ENCODE measurements at places on chromosomes 2 and 18.

DNA sequence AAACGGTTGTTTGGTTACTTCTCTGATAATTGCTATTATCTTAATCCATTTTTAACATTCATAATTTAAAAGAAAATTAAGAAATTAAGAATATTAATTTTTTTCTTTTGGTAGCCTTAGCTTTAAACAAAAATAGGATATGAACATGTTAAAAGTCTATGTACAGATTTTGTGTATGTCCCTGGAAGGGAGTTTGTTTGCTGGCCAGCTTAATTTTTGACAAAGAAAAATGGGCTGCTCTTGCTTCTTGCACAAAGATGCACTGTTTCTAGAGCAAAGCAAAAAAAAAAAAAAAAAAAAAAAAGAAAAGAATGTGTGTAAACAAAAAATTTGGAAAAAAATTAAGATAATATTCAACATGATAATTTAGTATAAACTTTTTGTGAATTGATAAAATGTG, 1.3 kb downstream of the RFTN2 start:
- DNase-seq, result no peak

DNA sequence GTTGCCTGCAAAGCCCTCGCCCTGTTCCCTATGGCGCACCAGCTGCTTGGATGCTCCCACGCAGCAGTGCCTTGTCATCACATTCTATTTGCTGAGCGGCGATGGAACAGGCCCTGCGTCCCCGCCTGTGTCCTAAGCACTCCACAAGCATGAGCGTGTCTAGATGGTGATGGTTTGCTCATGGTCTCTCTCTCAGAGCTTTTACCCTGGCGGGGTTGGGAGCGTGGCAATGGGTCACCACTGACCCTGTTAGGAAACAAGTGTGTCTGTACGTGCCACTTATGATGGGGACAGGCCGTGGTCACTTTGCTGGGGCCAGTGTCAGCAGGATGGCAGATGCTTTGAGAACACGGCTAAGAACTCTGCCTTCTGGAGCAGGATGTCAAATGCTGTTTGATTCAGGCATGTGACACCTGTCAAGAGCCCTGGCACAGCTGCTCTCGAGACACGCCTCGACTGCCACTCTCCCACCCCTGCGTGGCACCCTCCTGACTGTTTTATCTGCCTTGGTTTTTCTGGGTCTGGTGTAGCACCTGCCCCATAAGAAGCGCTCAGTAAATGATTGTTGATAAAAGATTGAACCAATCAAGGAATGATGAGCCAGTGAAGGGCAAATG, 44.2 kb downstream of the RRM2 start:
- no peak for DNase-seq

- no peak for DNase-seq
Observed at GRCh38 chr2:222693837-222694236, 22.4 kb downstream of the MOGAT1 start.

DNA sequence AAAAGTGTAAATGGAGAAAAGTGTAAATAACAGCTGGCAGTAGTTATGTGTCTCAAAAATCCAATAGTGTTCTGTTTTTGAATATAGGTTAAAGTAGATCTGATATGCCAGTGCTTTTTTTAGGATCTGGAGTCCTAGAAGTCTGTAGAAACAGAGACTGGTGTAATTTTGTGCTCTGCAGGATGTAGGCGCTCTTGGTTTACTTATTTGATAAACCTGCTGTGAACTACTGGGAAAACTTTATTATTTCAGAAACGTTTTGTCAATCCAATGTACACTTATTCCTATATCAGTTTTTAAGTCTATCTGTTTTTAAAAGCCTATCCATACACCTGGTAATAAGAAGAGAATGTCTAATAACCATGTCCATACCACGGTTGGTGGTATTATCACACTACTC, 530.8 kb upstream of the ZNF804A start:
- DNase-seq, result no peak
